ENCODE measurements at places on chromosomes 12 and 14.

- no peak for DNase-seq
These were observed 24.1 kb downstream of the CEP83 start for GRCh38 chr12:94435511-94435927.

DNA sequence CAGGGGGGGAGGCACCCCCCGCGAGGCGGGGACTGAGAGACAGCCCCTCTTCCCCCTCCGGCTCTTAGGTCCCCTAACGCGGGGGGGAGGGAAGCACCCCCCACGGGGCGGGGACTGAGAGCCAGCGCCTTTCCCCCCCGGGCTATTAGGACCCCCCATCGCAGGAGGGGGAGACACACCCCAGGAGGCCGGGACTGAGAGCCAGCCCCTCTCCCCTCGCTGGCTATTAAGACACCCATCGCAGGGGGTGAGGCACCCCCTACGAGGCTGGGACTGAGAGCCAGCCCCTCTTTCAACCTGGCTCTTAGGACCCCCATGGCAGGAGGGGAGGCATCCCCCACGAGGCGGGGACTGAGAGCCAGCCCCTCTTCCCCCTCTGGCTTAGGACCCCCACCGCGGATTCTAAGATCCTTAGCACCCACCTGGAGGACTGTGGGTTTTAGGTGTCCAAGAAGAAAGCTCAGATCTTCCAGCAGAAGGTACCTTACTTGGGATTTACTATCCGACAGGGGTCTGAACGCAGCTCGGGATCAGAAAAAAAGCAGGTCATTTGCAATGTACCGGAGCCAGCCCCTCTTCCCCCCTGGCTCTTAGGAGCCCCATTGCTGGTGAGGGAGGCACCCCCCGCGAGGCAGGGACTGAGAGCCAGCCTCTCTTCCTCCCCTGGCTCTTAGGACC, 197.8 kb upstream of the PZP start:
- no peak for DNase-seq

DNA sequence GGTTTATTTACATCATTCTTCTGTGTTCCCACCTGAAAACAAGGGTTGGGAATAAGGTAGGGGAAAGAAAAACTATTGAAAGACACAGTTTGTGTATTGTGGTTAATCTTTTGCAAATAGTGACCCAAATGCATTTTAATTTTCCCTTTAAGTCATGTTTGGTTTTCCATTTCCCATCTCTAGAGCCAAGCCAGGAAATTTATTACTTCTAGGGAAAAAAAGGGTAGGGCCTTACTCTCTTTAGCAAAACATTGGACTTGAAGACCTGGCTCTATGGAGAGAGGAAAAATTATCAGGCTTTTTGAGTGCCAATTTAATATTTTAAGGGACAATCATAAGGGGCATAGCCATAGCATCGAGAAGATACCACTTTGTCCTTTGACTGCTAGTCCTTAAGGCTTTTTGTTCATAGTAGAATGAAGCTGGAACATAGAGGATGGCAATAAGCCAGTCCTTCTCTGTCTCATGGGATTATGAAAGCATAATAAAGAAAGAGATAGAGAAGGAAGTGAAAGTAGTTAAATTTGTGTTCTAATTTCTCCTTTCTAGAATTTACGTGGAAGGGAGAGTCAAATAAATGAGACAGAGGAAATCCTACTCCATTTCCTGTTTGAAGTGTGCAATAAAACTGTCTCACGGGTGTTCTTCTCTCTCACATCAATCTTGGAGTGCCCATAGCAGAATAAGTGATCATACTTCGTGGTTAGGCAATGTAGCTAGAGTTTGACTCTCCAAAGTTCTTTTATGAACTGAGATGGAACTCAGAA, 50.9 kb upstream of the PPFIA2 start:
- DNase-seq = no peak

DNA sequence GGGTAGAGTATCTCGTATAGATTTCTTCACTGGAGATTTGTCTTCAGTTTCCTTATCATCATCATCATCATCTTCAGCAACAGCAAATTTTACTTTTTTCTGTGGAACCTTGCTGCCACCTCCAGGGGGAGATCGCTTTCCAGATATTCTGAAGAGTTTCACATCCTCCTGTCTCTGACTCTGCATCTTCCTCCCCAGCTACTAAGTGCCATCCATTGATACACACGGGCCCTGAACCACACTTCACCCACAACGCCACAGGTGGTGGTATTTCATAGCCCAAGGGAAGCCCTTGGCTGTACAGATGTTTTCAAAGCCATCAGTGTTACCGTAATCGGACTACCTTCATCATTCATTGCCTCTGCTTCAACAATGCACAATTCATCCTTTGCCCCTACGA, 82.2 kb downstream of the PPP2R5C start:
- no peak for DNase-seq

- no peak for DNase-seq
These were observed 180.9 kb upstream of the SYT1 start for GRCh38 chr12:78683626-78684025.

- DNase-seq = no peak
These were observed 204.4 kb downstream of the FOXN3 start for GRCh38 chr14:89212386-89213235.

- DNase-seq = no peak
These were observed 55.3 kb downstream of the RBM19 start for GRCh38 chr12:113910751-113911272.

DNA sequence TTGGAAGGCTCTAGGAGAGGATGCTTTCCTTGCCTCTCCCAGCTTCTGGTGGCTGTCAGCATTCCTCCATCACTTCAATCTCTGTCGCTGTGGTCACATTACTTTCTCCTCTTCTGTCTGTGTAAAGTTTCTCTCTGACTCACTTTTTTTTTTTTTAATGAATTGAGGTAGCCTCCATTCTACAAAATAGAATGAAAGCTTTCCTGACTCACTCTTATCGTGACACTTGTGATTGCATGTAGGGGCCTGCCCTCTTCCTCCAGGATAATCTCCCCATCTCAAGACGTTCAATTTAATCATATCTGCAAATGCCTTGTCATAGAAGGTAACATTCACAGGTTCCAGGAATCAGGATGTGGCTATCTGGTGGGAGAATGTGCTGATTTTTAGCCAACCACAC, 153.5 kb upstream of the HMGA2 start:
- DNase-seq = no peak

GRCh38 chr12:127334912-127335644, 931.9 kb upstream of the TMEM132C start:
- DNase-seq = no peak

- no peak for DNase-seq
These were observed 32.4 kb downstream of the FERMT2 start for GRCh38 chr14:52918486-52918885.

DNA sequence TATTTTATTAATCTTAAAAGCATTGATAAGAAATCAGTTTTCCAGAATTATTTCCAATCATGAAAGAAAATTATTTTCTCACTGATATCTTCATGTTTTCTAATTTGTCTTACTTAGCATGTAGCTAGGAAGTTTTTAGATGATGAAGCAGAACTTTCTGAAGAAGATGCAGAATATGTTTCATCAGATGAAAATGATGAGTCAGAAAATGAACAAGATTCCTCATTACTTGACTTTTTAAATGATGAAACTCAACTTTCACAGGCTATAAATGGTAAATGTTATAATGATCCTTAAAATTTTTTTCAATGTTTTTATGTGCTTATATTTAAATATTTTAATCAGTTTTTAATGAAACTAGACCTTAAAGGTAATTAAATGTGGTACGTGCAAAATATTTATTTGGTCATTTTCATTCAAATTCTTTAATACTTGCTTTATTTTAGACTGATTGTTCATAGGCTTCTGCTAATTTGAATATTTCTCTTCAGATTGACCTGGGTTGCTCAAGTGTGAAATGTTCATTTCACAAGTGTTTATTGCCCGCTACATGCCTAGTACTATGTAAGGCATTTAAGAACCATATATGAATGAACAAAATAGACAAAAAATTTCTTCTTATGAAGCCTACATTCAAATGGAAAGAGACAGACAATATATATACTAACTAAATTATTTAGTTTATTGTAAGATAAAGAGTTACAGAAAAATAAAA, 49.5 kb downstream of the FANCM start:
- no peak for DNase-seq

DNA sequence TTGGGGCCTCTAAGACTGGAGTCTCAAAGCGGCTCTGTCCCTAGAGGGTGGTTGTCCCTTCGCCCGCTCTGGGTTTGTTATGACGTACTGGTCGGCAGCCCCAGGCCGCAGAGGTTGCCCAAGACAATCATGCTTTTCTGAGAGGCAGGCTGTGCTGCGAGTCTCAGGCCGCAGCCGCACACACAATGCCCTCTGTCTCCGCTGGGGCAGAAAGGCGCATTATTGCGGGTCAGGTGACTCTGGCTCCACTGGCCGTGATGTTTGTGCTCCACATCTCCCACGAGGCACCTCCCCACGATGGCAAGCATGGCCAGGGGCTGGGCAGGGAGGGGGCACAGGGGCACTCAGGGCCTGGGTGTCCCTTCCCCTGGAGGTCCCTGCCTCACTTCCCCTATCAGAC, 21.0 kb upstream of the PLEKHG3 start:
- DNase-seq = no peak

DNA sequence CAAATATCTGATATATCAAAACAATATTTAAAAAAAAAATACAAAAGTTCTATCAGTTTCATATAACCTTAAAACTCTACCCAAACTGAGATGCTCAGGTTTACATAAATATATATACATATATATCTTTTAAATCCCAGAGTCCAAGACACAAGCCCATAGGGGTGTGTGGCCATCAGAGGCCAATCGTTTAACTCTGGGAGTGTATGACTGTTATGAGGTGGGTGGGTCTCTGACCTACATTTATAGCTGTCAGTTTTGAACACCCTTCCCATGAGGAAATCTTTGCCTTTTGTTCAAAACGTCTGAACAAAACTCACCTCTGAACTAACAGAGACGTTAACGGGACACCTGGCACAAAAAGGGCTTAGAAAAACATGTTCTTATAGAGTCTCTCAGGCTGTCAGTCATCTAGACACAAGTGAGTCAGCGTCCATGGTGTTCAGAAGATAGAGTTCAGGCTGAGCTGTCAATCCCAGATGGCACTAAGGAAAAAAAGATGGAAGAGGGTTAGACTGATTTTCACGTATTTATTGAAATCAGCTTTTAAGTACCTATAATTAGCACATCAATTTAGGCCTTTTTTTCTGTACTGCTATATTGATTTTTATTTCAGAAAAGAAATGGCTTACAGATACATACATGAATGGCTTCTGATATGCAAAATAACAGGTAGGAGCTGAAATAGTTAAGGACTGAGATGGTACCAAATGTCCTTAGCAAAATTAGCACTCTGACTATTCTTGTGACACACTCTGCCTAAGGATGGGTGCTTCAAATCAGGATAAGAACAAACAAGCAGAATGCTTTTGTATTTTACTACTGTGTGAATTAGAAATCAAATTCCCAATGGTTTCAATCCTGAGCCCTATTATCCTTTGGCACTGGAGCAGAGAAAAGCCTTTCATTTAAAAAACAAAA, 29.2 kb downstream of the HIGD1C start:
- no peak for DNase-seq

DNA sequence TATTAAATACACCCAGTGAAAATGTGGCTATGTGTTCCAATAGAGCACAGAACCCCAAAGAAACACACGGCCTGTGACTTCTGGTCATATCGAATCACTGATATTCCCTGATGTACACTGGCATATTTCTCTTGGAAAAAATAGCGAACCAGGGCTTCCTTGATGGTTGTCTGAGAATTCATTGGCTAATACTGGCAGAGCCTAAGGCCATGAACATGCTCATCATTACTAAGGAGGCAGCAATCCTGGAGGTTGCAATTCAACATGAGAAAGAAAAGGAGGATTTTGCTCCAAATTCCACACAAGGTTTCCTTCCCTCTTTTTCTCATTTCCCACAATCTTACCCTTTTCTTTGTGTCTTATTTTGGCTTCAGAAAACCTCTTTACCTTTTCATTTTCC, 212.9 kb upstream of the HMGA2 start:
- DNase-seq = no peak

GRCh38 chr12:85996280-85996679, 122.2 kb downstream of the NTS start:
- no peak for DNase-seq

- no peak for DNase-seq
These were observed 8.3 kb upstream of the STAT6 start for GRCh38 chr12:57119294-57120085.

GRCh38 chr12:29782871-29783772, 620 bp downstream of the TMTC1 start:
- DNase-seq = no peak

DNA sequence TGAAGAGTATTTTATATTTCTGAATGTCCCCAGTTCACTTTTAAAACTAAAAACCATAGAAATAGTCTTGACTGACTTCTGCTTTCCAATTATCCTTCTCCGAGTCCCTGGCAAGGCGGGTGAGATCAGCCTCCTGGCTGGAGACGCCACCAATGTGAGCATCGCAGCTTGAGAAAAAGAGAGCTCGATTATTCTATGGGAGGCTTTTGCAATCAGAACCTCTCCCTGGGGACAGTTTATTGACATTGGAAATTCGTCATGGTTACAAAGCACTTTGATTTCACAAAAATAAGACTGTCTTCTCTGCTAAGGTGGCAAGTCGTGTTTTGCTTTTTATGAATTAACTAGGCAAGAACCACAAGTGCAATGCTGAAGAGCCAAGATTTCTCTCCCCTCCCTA, 23.6 kb upstream of the GPHB5 start:
- DNase-seq = no peak

DNA sequence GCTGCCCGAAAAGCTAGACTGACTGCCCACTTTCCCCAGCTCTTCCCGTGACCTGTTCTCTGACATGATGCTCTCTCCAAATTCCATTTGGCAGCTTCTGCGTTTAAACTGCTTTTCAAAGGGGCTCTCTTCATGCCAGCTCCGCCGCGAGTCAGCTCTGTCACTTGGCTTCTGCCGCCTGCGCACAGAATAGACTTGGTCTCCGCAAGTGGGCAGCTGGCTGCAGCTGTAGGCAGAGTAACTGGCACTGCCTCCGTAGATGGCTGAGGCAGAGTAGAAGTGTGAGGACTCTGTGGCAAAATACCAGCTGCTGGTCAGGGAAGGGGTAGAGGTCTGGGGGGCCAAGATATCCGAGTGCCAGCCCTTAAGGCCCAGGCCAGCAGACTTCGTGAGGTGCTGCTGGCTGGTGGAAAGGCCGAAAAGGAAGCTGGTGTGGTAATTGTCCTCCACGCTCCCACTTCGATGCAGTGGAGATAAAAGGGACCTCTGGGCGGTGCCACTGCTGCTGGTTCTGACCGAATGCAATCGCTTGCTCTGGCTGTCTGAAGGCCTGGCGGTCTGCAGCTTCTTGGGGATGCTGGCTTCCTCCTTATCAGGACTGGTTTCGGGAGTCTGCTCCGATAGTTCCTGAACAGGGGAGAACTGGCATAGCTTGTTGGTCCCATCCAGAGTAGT, 85.7 kb downstream of the DUSP16 start:
- DNase-seq = no peak

DNA sequence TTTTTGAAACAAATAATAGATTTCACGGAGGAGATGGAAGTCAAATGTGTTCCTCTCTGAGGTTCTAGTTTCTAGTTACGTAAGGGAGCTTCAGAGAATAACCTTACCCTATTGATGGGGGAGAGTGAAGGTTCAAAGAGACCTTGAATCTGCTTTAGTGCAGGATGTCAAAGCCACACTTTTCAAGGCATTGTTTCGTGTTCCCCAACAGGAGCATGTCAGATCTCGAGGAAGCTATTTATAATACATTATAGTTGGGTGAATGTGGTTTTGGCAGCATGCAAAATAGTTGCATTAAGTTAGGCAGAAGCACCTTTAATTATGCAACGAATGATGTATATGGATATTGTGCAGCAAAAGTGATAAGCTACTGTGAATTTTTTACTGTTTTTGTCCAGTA, 614.9 kb downstream of the SLC16A7 start:
- DNase-seq = no peak

GRCh38 chr12:117125272-117125613, 26.0 kb upstream of the TESC start:
- no peak for DNase-seq

- no peak for DNase-seq
These were observed 141.0 kb downstream of the SRGAP1 start for GRCh38 chr12:63985456-63985855.
